ENCODE measurements at places on chromosomes 6 and 20.

DNA sequence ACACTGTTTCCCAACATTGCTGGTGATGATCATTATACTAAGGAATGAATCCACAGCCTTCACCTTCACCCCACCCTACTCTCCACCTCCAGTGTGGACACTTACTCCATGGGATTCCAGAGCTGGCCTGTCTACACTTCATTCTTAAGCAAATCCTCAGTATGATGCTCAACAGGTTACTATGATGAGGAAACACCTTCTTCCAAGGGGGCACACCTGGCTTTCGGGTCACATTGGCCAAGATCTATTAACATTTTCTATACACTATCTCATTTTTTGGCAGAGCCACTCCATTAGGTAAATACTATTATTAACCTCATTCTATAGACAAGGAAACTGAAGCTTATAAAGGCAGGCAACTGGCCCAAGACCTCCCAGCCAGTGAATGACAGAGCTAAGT, 8.0 kb upstream of the EPPIN start:
- no peak for DNase-seq

- DNase-seq: no peak
These were observed 3.4 kb downstream of the LY86 start for GRCh38 chr6:6591778-6592465.

GRCh38 chr6:132690678-132691077, 23.2 kb downstream of the VNN1 start:
- DNase-seq: no peak

DNA sequence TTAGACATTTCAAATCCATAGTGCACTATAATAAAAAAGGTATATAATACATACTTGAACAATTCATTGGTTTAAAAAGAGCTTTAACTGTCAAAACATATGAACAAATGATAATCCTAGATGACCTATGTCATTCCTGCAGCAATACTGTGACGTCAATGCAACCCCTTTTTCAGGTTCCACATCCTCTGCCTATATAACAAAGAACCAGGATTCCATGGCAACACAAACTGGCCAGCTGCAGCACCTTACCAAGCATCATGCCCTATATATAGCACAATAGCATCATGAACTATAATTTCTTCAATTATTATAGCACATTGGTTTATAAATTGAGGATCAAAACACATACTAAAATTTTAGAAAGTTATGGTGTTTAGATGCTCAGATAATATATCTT, 578 bp upstream of the PTCHD4 start:
- no peak for DNase-seq

DNA sequence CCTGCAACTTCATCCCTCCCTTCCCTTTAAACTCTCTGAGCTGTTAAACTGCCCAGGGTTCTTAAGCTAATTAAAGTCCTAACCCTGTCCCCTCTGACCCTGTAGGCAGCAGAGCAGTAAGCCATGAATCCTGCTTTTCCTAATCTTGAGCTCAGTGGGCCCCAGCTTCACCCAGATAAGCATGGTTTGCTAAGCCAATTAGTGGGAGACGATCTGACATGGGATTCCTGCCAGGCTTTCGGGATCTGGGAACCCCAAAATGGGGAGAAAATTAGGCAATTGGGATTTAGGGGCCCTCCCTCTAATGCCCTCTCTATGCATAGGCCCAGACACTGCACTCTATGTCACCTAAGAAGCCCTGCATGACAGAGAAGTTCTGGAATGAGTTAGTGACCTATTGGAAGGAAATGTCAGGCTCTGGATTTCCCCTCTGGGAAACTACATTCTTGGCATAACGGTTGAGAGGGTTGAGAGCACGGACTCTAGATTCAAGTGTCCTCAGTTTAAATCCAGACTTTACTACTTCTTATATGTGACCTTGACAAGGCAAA, 4.6 kb downstream of the XKR7 start:
- no peak for DNase-seq

GRCh38 chr6:140744659-140745320, 1370.3 kb upstream of the CITED2 start:
- no peak for DNase-seq

DNA sequence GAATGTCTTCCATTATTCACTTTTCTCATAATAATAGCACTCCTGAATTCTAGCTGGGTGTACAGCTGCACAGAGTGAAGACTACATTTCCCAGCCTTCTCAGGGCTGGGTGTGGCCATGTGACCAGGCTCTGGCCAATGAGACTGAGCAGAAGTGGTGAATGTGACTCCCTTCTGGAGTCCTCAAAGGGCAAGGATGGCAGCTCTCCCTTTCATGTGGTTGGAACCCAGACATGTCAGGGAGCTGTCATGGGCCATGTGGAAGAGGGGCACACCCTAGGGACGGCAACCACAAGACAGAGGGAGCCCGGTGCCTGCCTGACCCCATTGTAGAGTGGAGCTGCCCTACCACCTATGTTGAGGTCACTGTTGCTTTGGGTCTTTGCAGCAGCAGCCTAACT, 312.8 kb upstream of the SULF2 start:
- DNase-seq: no peak

- DNase-seq: no peak
These were observed 45.0 kb downstream of the PHACTR1 start for GRCh38 chr6:12761376-12762115.

DNA sequence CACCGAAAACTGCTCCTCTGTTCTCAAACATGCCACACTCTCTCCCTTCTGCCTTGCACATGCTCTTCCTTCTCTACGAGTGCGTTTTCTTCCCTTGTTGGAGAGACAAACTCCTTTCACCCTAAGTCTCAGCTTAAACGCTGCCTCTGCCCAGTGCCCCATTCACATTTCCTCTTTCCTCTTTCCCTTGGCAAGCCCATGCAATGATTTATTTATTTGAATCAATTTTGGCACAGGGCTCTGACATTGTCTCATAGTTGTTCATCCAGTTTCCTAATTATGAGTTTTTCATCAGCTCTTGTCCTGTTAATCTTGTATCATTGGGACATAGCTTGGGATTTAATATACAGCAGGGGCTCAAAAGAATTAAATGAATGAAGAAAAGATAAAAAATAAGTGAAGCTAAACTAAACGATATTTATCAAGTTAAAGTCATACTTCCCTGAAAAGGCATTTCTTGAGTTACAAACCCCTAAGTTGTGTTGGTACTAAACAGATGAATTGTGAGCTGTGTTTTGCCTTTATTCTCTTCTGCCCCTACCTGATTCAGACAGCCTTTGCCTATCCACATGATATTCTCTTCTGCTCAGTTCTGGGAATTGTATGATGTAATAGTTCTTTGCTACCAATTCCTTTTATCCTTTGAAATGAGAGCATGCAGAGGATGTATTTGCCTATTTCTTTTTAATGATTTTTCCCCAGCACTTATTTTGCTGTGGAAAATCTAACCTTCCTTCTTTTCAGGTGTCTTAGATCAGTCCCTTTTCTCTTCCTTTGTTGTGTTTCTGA, 704.4 kb downstream of the UTRN start:
- no peak for DNase-seq

DNA sequence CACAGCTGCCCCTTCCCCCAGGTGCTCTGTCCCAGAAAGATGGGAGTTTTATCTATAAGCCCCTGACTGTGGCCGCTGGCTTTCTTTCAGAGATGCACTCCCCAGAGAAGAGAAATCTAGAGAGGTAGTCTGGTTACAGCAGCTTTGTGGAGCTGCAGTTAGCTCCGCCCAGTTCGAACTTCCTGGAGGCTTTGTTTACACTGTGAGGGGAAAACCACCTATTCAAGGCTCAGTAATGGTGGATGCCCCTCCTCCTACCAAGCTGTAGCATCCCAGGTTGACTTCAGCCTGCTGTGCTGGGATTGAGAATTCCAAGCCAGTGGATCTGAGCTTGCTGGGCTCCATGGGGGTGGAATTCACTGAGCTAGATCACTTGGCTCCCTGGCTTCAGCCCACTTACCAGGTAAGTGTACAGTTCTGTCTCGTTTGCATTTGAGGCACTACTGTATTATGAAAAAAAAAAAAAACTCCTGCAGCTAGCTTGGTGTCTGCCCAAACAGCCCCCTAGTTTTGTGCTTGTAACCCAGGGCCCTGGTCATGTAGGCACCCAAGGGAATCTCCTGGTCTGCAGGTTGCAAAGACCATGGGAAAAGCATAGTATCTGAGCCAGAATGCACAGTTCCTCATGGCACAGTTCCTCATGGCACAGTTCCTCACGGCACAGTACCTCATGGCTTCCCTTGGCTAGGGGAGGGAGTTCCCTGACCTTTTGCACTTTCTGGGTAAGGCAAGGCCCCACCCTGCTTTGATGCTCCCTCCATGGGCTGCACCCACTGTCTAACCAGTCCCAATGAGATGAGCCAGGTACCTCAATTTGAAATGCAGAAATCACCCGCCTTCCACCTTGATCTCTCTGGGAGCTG, 275.0 kb downstream of the CENPW start:
- DNase-seq: no peak

- no peak for DNase-seq
These were observed 148.5 kb upstream of the PDE7B start for GRCh38 chr6:135703007-135703406.

DNA sequence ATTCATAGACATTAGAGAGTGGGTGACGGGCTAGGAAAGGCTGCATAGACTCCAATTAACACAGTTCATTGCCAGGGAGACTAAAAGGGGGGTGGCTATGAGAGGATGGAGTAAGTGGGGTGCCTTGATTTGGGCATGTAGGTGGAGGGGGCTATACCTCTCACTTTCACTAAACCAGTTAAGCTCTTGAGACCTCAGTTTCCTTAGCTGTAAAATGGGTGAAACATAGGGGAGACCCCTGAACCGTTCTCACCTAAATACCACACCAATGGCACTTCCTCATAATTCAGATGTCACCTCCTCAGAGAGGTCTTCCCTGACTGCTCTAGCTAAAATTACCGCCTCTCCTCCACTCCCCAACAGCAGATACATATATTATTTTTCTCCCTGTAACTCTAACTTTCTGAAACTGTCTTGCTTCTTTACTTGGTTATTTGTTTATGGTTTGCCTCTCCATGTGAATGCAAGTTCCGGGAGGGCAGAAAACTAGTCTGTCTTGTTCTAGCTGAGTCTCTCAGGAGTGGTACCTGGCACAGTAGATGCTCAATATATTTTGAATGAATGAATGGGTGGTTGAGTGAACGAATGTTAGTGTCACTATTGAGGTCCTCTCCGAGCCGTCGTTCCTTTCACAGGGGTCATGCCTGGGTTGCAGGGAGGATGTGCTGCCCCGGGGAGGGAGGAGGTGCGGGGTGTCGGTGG, 615 bp upstream of the EYA2 start:
- no peak for DNase-seq

DNA sequence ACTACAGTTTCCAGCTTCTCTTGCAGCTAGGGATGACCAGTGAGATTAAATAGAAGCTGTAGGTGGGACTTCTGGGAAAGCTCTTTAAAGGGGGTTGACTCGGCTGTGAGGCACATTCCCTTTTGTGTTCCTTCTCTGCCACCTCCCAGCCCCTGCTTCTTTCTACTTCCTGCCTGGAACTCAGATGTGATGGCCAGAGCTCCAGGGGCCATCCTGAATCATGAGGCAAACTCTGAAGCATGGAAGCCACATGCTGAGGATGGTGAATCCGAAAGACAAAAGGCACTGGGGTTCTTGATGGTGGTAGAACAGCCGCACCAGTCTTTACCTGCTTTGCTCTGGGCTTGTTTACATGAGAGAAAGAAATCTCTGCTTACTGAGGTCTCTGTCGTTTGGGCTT, 9.1 kb downstream of the CEBPB start:
- DNase-seq: no peak

DNA sequence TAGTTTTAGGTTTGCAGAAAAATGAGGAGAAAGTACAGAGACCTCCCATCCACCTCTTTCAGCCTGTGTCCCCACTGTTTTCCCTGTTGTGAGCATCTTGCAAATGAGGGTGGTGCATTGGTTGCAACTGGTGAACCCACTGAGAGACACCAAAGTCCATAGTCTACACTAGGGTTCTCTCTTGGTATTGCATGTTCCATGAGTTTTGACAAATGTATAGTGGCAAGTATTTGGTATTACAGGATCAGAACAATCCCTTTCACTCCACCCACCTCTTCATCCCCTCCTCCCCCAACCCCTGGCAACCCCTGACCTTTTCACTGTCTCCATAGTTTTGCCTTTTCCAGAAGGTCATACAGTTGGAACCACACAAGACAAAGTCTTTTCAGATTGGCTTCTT, 20.1 kb downstream of the ZNF831 start:
- DNase-seq: no peak

- no peak for DNase-seq
These were observed 14.1 kb upstream of the ZSCAN12 start for GRCh38 chr6:28413681-28414080.

- DNase-seq: no peak
These were observed 12.0 kb downstream of the PFDN4 start for GRCh38 chr20:54219751-54220426.

DNA sequence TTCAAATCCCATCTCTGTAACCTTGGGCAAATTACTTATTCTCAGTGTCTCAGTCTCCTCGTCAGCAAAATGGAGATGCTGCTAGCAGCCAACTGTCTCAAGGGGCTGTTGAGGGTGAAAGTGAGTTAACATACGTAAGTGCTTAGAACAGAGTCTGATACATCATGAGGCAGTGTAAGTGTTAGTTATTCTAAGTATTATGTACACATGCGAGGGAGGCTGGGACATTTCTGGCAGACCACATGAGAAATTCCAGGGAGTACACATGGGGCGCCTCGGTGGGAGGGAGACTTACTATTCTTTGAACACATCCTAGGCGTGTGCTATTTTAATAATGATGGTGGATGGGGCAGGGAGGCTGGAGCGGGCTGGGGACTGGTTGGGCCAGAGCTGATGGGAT, 99.1 kb downstream of the DLGAP4 start:
- DNase-seq: no peak

DNA sequence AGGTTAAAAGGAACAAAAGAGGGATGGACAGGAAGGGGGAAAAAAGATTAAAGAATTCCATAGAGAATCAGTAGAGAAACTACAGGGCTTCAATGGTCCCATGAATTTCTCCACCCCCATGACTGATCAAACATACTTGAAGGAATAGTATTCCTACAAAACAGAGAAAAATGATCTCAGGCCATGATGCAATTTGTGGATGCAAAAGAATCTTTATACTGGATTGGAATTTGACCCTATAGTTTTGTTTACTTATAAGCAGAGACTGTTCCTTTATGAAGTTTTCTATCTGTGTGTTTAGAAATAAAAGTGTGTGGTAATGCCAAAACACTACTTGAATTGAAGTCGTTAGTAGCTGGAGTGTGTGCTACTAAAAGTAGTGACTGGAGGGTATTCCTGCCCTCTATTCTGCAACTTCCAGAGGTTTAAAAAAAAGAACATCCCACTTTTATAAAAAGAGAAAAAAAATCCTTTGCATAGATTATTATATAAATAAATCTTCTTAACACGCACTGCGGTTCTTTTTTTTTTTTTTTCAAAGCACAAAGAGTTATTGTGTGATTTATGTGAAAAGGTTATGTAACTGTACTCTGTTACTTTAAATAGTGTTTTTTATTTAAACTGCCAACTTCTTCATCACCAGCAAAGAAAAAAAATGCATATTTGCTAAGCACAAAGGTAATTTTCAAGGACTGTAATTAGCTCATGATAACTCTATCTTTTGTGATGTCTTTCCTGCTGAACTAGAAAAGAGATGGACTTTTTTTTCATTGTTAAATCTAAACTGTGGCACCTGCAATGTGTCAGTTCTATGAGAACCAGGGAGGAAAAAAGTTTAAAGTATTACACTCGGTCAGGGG, 214.5 kb upstream of the CITED2 start:
- no peak for DNase-seq
